ENCODE measurements at places on chromosomes 3 and 15.

DNA sequence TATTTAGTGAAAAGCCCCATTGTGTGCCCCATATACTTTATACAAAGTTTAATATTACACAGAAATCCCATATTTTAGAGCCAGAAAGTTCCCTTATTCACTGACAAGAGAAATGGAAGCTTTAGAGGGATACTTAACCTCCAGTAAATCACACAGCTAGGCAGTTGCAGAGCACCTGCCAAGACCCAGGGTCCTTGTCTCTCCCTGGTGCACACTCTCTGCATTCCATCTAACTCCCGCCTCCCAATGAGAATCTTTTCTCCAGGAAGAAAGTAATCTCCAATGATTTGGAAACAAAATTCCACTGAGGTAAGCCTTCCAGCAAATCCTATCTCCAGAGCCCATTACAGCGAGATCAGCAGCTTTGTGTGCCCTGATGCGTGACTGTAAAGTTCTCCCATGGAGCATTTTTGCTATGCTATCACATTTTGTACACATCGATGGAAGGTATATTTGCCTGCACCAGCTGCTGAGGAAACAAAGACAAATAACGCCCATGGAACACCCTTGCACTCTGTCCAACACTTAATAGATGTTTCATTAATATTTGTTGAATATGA lies 41.4 kb downstream of the ULK4 start:
- no peak for DNase-seq

GRCh38 chr3:88440701-88441100 lies 290.9 kb downstream of the C3orf38 start:
- DNase-seq: no peak

GRCh38 chr3:178623666-178624255 lies 87.5 kb downstream of the KCNMB2 start:
- no peak for DNase-seq

DNA sequence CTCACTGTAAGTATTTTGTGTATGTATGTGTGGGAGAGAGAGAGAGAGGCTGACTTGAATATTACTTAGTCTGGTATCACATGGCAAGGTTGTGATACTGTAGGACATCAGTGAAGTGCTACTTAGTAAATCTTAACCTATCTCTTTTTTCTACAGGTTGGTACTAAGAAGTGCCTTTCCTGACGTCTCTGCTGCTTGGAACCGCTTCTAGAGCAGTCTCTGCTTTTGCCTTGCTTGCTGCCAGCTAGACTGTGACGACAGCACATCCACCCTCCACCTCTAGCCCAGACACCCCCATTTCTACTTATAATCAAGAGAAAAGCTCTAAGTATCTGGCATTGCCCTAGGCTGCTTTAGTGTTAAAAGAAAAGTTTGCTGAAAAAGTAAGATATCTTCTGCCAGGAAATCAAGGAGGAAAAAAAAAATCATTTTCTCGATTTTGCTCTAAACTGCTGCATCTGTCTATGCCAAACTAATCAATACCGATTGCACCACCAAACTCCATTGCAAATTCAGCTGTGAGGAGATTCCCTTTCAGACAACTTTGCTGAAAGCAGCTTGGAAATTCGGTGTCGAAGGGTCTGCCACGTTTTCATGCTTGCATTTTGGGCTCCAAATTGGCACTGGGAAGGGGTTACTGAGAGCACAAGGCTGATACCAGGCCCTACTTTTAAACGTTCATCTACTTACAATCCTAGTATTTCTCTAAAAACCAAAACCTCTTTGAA lies 30.7 kb downstream of the MBNL1 start:
- DNase-seq: no peak

- DNase-seq: no peak
Measured at GRCh38 chr3:23439080-23439479, 236.0 kb downstream of the UBE2E2 start.

GRCh38 chr3:102037209-102037608 lies 187.9 kb downstream of the NFKBIZ start:
- DNase-seq: no peak

DNA sequence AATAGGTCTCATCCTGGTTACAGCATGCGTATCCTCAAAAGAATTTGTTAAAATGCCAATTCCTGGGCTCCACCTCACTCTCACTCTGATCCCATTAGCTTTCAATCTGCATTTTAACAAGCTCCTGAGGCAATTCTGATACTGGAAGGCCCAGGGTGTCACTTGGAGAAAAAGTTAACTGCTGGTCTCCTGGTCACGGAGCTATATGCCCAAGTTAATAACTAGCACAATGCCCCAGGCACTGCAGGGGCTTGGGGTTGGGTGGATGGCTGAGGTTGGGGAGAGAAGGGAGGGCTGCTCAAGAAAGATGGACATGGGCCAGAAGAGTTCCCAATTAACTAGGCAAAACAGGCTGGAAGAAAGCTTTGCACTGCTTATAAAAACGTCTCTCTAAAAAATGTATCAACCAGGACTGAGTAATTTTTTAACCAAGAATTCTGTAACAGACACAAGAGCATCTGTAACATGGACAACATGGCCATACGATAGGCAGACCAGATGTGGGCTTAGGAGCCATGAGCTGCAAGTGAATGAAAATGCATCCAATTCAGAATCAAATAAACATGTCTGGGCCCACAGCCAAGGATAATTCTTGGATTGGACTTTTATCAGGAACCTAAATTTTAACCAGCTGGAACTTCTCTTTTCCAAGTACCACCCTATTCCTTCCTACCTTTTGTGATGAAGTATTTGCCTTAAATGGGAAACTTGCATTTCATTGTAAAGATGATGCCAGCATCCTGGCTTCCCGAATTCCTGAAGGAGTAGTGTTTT lies 4.2 kb downstream of the IL17RD start:
- DNase-seq: no peak

DNA sequence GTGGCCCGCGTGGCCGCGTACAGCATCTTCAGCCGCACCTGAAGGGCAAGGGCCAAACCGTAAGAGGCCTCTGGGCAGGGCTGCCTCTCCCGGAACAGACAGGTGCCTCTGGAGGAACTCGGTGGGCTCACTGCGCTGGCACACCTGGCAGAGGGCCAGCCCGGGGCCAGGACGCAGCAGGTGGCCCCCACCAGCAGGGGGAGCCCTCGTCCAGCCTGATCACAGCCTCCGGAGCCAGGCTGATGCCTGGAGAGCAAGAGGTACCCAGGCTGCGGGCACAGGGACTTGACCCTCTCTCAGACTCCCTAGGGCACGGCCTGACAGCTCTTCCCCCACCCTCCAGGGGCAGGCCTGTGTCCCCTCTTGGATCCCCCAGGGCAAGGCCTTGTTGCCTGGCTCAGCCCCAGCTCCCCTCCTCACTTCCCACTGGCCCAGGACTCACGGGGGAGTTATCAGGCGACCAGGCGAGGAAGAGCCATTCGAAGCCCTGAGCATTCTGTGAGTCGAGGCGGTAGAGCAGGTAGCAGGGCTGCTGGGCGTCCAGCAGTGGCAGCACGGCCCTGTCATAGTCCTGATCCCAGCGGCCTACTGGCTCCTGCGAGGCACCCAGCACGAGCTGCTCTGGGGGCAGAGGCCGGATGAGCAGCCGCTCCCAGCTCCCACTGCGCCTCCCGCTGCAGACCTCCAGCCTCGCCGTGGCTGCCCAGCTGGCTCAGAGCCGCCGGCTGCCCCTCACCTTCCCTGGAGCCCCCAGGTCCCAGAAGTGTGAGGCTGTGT lies 6.2 kb upstream of the TLR9 start:
- DNase-seq: no peak

- DNase-seq: no peak
Measured at GRCh38 chr3:155026999-155027591, 53.0 kb upstream of the MME start.

- no peak for DNase-seq
Measured at GRCh38 chr3:116940719-116941118, 231.1 kb downstream of the TUSC7 start.

GRCh38 chr3:52286777-52287110 lies 884 bp upstream of the GLYCTK start:
- no peak for DNase-seq

DNA sequence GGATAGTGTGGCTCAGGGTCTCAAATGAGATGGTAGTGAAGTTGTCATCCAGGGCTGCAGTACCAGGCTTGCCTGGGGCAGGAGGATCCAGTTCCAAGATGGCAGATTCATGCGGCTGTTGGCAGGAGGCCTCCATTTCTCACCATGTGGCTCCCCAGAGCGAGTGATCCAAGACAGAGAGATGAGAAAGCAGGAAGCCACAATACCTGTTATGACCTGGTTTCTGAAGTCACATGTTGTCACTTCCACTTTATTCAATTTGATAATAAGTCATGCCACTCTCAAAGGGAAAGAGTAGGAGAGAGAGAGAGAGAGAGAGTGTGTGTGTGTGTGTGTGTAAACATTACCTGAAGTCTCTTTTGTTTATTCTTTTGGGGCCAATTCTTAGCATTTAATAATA lies 30.1 kb downstream of the TMOD2 start:
- DNase-seq: no peak

DNA sequence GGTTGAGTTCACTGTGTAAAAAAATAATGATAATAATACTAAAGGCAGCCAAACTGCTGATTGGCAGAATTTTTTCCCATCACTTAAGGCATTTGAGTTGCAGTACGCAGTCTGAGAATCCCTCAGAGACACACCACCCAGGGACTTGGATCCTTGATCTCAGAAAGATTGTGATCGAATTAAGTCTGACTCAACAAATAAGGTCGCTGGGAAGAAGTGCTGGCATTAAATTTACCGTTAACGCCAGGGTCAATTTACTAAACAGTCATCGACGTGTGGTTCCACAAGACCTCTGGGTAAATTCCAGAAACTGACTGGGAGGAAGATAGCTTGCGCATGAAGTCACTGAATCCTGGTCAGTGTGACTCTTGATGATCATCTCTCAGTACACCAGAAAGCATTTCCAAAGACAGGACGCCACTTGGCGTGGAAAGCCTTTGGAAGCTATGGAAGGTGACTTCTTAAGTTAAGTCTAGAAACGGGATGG lies 48.3 kb upstream of the CGNL1 start:
- no peak for DNase-seq

- no peak for DNase-seq
Measured at GRCh38 chr3:146975476-146975875, 370.3 kb upstream of the PLSCR5 start.

DNA sequence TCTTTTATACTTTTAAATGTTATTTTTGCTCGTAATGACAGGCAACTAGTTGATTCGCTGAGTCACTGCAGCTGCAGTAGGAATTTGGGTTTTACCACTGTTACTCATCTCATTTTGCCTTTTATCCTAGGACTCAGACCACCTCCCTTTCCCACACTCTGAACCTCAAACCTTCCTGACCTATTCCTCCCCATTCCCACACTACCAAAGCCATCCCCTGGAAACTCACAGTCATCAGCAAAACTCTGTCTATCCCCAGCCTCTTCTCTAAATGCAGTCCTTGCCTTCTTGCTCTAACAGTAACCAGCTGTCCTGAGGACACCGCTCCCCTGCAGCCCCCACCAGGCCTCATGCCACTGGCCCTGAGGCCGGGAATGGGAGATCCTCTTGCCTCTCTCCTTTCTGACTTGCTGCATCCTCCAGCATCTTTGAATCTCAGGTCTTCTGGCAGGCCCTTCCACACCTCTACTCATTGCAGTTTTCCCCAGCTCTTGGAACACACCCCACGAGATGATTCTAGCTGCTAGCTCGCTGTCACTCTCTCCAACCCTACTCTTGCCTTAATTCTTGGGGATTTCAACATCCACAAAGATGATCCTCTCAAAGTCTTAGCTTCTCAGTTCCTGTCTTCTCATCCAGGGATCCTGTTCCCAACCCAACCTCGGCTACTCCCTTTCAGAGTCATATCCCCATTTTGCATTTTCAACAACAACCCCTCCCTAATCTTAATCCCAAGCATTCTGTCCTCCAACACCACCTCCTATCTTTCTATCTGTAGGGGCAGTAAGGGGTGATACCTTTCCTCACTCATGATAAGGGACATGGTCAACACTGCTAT lies 55.9 kb upstream of the C3orf80 start:
- DNase-seq: no peak

GRCh38 chr3:88595026-88595425 lies 445.3 kb downstream of the C3orf38 start:
- no peak for DNase-seq

- no peak for DNase-seq
Measured at GRCh38 chr15:41631880-41632470, 28.2 kb upstream of the MGA start.

DNA sequence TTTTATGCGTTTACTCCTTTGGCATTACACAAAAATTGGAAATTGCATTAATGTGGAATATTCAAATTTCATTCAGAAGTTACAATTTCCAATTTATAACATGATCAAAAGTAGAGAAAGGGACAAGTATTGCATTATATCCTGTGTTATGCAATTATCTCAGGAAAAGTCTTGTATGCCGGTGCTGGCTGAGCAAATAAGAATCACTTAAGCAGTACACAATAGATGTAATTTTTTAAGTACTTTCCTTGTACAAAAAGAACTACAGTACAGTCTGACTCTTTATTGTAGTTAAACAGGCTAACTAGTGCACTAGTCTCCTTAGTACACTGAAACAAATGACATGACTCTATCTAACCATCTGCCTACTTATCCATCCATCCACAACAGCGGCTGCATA lies 493.2 kb upstream of the KCNMB2 start:
- DNase-seq: no peak

- peak; percentile 52 for DNase-seq
Measured at GRCh38 chr3:75906555-75907112, 121.3 kb upstream of the ZNF717 start.

GRCh38 chr15:53675832-53676231 lies 83.6 kb downstream of the WDR72 start:
- DNase-seq: no peak

GRCh38 chr15:44710236-44711095 lies 657 bp downstream of the PATL2 start:
- DNase-seq: no peak
